ENCODE measurements at places on chromosomes 7 and 10.

- no peak for DNase-seq
Observed at GRCh38 chr7:88756802-88757201, 2.7 kb upstream of the ZNF804B start.

DNA sequence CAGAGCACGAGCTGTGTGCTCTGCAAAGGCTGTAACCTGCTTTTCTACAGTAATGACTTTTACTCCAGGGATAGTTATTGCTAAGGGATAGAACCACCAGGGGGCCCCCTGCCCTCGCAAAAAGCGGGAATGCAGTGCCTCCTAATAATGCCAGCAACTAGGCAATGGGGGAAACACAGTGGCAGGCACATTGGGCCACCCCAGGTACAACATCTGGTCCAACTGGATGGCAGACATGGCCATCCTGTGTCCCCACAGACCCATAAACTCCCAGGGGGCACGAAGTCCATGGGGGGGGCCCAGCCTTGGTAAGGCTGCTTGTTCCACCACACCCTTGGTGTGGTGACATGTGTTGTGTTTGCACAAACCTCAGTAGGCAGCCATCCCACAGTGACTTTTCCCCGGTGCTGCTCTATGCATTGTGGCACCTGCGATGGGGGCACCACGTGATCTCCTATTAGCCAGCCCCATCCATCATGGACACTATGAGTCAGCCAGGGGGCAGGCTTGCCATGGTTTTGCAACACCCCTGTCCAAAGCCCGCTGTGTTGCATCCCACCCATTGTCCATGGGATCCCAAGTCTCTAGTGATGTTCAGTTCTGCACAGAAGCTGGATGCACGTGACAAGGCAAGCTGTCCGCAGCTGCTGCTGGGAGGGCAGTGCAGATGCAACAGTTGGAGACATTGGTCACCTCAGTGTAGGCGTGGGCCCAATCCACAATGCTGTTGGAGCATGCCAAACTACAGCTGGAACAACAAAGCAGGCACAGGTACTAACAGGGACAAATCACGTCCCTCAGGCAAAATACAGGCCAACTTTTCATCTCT is 84.0 kb downstream of the ANLN start:
- DNase-seq: no peak

DNA sequence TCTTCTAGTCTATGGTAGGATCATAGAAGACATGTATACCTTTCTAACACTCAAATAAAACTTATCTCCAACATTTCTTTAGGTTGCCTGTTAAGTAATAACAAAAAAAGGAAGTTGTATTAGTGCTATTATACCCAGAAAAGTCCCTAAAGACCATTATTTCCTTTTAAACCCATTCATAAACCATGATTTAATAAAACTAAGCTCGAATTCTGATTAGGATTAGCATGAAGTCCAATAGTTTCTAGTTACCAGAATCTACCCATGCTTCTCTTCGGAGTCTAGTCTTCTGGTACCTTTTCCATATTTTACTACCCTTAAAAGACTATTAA is 62.7 kb downstream of the USP6NL start:
- no peak for DNase-seq

DNA sequence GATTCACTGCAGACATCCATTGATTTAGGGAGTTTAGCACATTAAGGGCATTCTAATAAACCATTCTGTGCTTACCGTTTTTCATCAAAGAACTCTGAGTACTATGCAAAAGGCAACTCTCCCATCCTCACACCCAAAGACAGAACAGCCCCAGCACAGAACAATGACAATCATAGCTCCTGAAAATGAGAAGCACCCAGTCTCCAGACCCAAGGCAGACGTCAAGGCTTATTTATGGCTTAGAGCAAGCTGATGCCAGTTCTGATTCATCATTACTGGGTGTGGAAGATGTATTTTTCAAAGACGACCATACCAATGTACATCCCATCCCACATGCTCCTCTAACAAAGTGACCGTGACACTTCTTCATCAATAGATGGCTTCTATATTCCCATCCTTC is 67.6 kb downstream of the OSBPL3 start:
- no peak for DNase-seq

GRCh38 chr10:34181553-34182300 is 633.4 kb downstream of the PARD3 start:
- DNase-seq: no peak

- DNase-seq: no peak
Observed at GRCh38 chr7:57201021-57201894, 69.0 kb upstream of the ZNF479 start.

DNA sequence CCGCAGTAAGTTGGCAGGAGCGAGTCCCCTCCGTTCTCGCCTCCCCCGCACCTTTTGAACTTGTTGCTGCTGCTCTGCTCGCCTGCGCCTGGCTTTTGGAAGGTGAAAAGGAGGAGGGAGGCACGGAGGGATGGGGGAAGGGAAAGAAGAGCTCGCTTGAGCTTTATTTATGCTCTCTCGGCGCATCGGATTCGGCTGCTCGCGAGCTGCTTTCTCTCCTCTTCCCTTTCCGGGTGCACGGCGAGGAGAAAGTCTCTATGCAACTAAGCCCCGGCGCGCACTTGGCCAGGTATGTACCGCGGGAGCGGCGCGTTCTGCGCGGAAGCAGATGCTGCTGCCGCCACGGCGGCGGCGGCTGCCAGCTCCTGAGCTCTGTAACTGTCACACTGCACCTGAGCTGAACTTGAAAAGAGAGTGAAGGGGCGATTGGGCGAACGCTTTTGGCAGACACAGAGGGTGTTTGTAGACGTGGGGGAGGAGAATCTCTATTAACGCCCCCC is 551 bp downstream of the KCND2 start:
- no peak for DNase-seq

GRCh38 chr7:15402436-15403136 is 159.2 kb downstream of the AGMO start:
- no peak for DNase-seq

DNA sequence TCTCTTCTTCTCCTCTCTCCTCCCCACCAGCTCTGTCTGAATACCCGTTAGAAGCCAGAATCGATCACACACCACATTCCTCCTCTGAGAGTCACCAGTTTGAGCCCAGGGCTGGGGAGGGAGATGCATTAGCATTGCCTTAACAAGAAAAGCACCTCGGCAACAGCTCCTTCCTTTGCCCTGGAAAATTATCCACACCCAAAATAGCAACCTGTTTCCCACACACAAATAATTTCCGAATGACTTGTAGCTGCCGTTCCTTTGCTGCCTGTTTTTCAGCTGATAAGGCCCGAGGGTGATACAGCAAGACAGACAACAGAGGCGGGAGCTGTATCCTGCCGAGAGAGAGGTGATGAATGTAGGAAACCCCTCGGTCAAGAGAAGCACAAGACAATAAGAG is 91.3 kb downstream of the CPXM2 start:
- no peak for DNase-seq

DNA sequence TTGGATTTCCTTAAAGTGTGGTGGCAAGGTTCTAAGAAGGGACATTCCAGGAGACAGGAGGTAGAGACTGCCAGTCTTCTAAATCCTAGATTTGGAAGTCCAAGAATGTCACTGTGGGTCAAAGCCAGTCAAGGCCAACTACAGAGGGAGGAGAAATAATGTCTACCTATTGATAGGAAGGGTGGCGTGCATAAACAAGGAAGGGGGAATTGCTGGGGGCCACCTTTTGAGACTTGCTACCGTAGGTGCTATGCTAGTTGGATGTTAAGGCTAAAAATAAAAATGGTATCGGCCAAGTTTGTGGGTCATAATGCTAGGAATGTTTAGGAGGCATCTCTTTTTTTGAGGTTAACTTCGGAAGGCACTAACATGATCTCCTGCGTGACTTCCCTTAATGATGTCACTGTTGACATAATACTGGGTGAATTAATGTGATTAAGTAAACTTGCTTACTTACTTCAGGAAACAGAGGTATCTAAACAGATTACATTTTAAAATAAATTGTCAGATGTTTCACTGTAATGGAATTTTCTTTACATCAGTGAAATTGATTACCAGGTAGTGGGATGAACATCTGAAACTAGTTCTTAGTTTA is 4.8 kb downstream of the BTRC start:
- DNase-seq: no peak

GRCh38 chr10:3054851-3055199 is 12.5 kb upstream of the PFKP start:
- DNase-seq: no peak

GRCh38 chr7:100627238-100627549 is 14.2 kb downstream of the TFR2 start:
- no peak for DNase-seq

DNA sequence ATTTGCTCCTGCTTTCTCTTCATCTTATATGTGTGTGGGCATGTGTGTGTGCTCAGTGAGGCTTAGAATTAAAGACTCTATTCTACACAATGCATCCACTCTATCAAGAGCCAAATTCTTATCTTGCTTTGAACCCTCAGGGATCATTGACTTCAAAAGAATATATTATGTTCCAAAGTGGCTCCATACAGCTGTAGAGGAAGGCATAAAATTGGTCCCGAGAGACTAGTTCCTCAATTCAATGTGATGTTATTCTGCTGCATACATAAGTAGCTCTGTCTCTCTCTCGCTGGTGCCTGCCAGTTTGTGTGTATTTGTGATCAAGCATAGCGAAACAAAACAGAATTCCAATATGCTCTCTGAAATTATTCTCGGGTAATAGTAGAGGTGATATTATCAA is 997.9 kb upstream of the POT1 start:
- no peak for DNase-seq

GRCh38 chr10:82277591-82277990 is 402.6 kb downstream of the NRG3 start:
- no peak for DNase-seq

DNA sequence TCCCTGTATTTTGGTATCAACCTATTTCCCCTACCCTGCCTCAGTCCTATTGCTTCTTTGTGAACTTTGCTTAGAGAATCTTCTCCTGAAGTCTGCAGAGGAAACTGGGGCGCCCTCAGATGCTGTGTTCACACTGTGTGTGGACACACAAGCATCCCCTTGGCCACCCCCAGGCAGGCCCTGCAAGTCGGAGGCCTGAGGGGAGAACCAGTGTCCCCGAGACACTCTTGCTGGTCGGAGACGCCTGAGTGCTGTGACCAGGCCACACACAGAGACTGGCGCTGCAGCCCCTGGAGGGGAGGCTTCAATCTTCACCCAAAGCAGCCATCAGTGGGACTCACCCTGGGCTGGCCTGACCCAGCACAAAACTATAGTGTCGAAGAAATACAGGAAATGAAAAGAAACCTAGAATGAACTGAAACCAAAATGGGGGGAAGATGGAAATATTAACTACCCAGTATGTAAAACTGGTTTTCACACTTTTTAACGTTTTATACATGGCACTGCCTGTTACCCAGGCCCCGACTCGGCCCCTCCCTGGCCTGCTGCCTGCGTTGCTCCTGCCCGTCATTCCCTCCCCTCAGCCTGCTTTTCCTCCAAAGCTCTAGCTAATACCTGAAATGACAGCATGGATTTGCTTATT is 48.4 kb upstream of the FAM20C start:
- DNase-seq: no peak

DNA sequence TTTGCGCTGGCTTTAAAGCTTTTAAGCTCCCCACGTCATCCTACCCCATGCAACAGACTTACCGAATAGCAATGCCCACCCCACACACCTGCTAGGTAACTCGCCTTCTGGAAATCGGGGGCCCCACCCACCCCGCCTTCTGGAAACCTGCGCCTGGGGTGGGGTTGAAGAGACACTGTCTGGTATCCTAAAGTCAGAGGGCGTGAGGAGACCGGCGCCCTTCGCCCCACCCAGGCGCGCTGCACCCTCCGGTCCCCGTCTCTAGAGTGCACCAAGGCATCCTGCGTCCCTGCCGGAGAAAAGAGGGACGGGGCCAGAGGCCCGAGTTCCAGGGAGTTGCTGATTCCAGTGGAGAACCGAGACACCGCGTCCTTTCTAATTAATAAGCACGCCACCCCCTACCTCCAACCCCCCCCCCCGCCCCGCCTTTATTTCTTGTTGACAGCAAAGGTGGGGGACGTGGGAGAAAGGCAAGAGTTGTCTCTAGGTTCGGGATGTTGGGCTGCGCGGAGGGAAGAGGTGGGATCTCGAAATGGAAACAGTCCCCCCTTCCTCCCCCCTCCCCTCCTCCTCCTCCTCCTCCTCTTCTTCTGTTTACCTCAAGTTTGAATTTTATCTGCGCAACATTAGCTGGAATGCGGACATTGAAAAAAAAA is 220.9 kb upstream of the MKLN1 start:
- no peak for DNase-seq

GRCh38 chr10:79353000-79353406 is 5.7 kb downstream of the PPIF start:
- DNase-seq: no peak

- no peak for DNase-seq
Observed at GRCh38 chr7:7181519-7182155, 707 bp upstream of the C1GALT1 start.

GRCh38 chr7:134829380-134829986 is 50.0 kb downstream of the CALD1 start:
- DNase-seq: no peak

- no peak for DNase-seq
Observed at GRCh38 chr10:110372656-110373055, 67.9 kb upstream of the SMNDC1 start.

DNA sequence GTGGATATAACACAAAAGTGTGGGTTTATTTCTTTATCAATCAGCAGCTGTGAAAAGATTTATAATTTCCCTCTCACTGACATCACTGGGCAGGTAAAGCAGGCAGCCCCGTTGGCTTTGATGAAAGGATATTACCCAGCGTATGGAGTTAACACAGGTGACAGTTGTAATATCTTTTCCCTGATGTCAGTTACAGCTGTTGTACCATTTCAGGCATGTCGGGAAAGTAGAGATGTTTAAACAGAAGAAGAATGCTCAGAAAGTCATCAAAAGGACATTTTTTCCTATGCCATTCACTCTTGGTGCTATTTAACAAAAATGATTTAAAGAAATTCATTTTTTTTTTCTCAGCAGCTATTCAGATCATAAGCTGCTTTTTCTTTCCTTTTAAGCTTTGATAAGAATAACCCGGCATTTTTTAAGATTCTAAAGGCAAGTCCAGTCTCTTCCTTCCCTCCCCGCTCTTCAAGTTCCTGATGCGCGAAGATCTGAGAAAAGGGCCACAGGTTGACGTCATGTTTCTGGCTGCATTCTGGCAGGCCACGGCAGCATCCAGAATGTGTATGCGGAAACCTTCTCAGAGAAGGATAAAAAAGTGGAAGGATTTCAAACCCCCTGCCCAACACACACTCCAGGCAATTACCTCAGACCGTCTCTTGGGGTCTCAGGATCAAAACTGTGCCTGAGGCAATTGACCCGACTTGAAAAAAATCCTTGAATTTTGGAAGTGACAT is 32.5 kb upstream of the ADAM12 start:
- DNase-seq: no peak
